Astrocyte (in vitro differentiated cells and primary cell): ENCODE measurements at places on chromosomes 4 and X. TPM values are rescaled to one million over a fixed set of nuclear protein-coding genes. Genes with fewer than 3 reads are reported as not detected.

DNA sequence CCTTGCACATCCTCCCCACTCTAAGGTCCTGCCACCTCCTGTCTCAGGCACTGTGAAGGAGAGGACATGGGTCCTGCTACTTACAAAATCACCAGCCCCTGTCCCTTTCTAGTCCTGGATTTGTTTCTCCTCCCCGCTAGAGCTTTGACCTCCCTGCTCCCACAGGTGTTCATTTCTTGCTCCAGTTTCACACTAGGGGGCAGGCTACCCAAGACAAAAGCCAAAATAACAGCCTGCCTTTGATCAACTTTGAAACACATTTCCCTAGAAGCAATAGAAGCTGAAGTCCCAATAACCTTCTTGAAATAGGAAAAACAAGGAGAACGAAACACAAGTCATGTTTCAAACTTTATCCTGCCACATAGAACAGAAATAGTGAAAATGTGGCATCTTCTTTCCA is 164.4 kb downstream of the QDPR start:
- no peak for DNase-seq

- peak; percentile 1 for DNase-seq
Measured at GRCh38 chr4:33649015-33649414, 2595.3 kb downstream of the ARAP2 start.

GRCh38 chrX:81308086-81308829 is 106.4 kb downstream of the SH3BGRL start:
- no peak for DNase-seq

DNA sequence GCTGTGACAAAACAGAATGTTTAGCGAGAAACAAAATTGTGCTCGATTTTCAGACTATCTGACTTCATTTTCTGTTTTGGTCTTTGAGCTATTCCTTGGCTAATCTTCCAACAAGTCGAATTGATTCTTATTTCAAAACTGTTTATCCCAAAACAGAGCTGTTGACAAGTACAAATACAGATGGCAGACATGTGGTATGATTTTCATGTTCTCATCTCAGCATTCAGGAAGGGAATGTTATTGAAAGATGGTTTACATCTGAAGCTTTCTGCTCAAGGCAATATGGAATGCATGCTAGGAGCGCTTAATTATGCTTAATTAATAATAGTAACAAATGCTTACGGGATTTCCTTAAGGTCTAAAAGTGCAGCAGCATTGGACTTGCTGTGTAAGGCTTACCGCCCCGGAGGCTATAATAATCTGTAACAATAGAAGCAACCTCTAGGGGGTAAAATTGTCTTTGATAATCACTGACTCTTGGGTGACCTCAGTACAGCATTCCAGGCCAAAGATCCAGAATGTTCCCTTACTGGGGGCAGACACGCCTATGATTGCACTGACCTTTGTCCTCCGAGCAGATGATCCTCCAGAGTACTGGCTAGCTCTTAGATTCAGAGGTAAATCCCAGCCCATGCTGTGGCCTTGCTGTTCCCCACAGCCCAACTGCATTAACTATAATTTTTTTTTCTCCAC is 16.4 kb downstream of the LSM6 start:
- DNase-seq: no peak

DNA sequence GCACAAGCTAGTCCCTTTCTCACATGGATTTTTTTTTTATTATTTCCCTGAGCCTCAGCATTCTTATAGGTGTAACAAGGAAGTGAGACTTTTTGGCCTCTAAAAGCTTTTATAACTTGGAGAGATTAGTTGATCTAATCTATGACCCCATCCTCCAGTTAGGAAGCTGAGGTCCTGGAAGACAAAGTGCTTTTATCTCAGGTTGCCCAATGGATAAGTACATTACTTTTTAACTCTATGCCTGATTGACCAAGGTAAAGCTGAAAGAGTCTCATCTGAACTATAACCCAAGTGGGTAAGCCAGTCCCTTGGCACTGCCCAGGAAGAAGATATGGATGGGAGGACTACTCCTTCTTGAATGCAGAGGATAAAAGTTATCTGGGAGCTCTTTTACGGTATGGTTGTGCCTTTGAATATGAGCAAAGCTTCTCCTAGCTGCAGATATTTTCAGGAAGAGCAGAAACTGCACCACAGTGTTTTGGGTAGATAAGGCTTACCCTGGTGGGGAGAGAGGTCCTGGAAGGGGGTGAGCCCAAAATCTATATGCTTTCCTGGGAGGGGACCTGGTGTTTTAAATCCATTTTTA is 40.2 kb downstream of the VSIG4 start:
- DNase-seq: no peak

GRCh38 chrX:37679888-37680287 is 5.7 kb upstream of the XK start:
- DNase-seq: no peak

- DNase-seq: no peak
Measured at GRCh38 chrX:49748211-49748956, 52.6 kb upstream of the PAGE1 start.

Gene SUPT20HL1
- total RNA-seq: not detected in 2 replicates

Gene CXCL5
- total RNA-seq: 0.61 and 0.99 TPM in 2 replicates

Gene ARHGAP24
- 1.8 and 2.1 TPM in 2 replicates for total RNA-seq

Gene RRAGB
- 13.0 and 13.5 TPM in 2 replicates for total RNA-seq

Gene ZMYM3
- 48.0 and 51.2 TPM in 2 replicates for total RNA-seq
